ENCODE measurements at places on chromosomes 4 and X.

DNA sequence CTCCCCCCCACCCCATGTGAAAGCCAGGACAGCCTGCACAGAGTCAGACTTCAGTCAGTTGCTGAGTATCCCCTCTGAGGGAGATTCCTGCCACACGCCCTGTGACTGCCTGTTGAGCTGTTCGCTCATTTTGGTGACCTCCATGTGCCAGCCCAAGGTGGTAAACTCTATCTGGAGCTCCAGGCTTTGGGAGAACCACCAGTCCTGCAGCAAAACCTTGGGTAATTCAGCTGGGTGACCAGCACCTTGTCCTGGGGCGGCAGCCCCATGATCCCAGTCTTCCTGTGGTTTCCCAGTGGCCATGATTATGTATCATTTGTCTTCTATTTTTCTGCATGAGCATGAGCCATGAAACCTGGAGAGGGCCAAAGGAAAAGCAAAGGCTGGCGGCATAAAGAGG, 73.4 kb downstream of the NBDY start:
- DNase-seq = no peak

DNA sequence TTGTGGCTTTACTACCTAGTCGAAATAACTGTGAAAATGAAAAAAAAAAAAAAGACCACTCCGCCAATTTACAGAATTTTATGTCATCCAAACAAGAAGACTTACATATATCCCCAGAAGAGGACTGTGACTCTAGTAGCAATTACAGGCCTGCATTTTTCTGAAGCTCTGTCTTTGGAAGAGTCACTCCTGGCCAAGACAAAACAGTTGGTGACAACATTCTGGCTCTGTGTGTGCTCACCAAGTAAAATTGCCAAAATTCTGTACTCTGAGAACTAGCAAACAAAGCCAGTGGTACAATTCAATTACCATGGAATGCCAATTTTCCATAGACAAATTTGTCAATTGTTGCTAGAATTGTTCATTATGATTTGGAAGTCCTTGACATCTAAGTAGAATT, 311.1 kb downstream of the PDGFC start:
- no peak for DNase-seq

DNA sequence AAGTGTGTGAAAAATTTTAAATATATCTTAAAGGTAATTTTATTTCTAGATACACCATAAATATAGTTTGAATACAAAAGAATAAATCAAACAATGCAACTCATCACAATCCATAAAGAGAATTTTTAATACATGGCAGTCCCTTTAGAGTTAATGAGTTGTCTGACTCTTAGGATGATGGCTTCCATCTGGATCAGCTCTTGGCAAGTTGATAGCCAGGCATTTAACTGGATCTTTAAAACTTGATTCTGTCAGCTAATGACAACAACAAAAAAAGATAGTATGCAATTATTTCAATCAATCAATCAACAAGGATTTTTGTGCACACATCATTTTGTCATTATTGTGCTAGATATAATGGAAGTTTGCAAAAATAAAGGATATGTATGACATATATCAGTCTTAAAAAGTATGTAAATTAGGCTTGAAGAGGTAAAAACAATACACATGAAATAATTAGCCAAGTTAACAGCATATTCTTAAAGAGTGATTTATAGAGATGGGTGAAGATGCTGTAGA, 174.9 kb upstream of the PCDH18 start:
- DNase-seq = no peak

- no peak for DNase-seq
Observed at GRCh38 chrX:79366873-79367749, at the start of gene ITM2A. TSS of gene ITM2A (minus strand) at chrX:79367334. CDS start at chrX:79367215, 119 bp downstream.

Data from NCI-H510A (cell line).